ENCODE measurements at places on chromosomes 7 and 10. TPM values are rescaled to one million over a fixed set of nuclear protein-coding genes. Genes with fewer than 3 reads are reported as not detected.

The EXOC4 gene
- 76.7 TPM for total RNA-seq

The ADRB1 gene
- 5.0 TPM for total RNA-seq

The CALML5 gene
- total RNA-seq, result not detected

The CHST15 gene
- 45.1 TPM for total RNA-seq

The SFRP5 gene
- 24.6 TPM for total RNA-seq

The DOCK4 gene
- total RNA-seq, result 14.1 TPM

The THSD7A gene
- 6.1 TPM for total RNA-seq

The SYT15B gene
- 0.27 TPM for total RNA-seq

DNA sequence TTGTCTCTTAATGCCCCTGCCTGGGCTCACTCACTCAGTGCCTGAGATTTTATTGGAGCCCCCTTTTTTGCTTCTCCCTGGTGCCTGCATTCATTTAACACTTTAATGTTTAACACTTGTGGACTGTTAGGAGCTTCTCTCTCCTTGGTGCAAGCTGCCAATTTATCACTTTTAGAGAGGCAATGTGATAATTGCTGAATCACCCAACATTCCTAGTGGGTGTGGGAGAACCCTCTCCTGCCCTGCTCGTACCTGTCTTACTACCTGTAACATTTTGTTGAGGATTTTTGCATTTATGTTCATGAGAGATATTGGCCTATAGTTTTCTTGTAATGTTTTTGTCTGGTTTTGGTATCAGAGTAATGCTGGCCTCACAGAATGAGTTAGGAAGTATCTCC lies 13.2 kb downstream of the STAM start:
- no peak for DNase-seq

DNA sequence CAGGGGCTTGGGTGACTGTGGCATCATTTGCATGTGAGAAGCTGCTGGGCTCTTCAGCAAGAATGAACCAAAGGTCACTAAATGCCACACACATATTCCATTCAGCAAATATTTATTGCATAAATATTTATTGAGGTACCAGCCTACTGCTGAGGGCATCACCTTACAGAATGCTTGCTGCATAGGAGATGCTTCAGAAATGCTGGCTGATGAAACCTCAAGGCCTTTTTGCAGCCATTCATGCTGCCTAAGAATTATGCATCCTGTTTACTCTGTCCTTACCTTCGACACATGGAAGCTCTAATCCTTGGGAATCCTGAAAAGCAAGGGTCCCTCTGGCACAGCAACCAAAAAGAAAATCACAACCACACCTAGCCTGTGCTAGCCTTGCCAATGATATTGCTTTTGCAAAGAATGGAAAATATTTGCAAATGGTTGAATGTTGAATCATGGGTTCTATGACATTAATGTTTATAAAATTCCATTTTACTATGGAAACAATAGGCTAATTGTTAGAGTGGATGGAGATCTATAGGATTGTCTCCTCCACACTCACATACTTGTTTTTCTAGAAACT lies 79.6 kb downstream of the PCGF5 start:
- no peak for DNase-seq

DNA sequence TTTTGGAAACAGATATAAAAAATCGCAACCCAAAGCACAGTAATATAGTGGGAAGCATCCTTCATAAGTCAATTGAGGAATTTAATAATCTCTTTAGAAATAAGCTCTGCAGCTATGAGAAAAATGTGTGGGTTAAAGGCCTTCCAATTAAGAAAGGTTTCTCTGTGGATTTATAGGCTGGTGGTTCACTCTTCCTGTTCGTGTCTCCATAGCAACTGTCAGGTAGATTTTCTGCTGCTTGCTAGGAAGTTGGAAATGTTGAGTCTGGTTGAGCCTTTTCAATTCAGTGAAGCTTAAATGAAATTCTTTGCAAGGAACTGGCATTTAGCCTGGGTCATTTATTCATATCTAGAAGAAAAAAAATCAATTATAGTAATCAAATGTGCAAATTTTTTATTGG lies 652.8 kb upstream of the CELF2 start:
- no peak for DNase-seq

DNA sequence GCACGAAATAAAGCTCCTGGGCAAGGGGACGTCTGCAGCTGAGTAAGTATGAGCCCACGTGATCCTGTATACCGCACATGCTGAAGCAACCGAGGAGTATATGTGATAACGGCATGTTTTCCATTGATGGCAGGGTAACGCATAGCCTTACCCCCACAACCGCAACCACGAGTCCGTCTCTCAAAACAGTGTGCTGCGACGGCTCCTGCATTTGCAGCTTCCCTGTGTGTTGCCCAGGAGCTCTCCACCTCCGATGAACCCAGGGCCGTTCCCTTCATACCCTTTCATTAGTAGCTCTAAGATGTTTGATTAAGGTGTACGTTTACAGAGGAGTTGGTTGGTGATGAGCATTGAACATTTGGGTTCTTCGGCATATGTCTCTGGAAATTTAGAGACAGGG lies 69.3 kb downstream of the MGMT start:
- DNase-seq, result no peak

DNA sequence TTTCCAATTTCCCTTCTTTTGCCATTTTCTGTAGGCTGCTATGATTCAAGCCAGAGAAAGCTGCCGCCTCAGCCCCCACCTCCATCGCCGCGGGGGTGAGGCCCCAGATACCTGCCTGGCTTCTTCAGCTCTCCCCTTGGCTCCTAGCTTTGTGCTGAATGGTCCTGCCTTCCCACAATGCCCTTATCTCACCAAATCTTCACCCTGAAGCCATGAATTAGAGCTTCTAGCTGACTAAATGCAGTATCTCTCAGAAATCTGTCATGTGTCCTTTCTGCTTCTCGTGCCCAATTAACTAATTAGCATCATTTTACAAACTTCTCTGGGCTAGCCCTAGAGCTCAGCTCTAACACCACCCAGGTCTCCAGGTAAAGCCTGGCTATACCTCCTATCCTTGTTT lies 32.2 kb upstream of the GPNMB start:
- no peak for DNase-seq

DNA sequence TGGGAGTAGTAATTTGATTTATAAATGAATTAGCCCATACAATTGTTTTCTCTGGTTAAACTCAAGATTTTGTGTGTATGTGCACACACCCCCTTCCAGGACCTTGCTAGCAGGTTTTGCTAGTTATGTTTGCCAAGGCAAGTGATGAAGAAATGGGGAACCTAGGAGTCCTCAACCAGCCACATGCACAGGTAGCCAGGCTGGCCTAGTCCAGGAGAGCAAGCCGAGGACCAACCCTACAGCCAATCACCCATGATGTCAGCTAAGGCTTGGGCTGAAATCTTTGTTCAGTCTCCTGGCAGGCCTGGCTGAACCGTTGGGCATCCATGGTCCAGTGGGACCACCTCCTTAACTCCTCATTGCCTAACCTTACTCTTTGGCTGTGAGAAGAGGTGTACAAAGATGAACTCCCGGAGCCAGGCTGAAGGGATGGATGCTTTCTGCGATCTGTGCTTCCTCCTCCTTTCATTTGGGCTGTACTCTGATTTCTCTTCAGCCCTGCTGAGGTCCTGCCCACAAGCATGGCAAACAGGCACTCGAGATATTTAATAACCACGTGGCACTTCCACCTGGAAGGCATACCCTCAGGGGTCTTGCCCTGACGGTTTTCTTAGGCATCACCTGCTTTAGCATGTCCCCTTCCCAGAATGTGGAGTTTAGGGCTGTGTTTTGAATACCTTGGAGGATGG lies 22.1 kb downstream of the HNRNPA2B1 start:
- no peak for DNase-seq

GRCh38 chr7:34130558-34131295 lies 225.4 kb downstream of the BMPER start:
- no peak for DNase-seq

GRCh38 chr7:116807011-116807560 lies 55.3 kb upstream of the CAPZA2 start:
- no peak for DNase-seq

- DNase-seq, result peak; percentile 91
Observed at GRCh38 chr10:30029872-30030256, 29.5 kb downstream of the JCAD start.

DNA sequence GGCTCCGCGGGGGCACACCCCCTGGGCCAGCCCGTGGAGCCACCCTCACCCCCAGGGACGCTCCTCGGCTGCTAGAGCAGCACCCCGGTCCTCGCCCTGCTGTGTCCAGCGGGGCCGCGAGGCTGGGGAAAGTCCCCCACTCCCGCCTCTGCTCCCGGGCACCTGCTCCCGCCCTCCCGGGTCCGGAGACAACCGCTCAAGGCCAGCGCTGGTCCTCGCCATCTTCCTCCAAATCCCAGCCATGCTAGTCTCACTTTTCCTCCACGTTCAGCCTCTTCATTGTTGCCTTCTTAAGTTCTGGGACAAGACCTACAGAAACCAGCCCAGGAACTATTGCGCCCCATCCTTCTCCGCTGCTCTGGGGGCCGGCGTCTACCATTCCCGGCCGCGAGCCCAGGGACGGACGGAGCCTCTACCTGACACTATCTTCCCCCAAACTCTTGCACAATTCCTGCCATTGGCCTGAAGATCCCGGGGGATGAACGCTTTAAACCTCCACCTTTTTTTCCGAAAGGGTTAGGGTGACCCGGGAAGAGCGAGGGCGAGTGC lies 4.8 kb upstream of the KCP start:
- DNase-seq, result peak; percentile 47

- DNase-seq, result peak; percentile 40
Observed at GRCh38 chr10:79038841-79039201, 29.9 kb upstream of the ZMIZ1 start.

DNA sequence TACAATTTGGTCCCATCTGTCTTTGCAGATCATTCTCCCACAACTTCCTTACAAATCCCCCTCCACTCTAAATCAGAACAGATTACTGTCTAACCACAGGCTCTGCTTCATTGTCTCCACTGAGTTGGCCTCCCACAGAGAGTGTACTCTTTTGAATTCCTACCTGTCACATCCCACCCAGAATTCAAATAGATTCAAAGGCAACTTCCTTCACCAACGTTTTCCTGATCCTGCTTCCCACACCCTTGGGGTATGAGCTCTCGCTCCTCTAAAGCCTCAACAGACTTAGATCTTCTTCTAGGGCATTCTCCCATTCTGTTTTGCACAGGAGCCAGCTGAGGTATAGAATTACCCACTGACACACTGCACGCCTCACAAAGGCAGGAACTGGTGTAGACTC lies 197.8 kb upstream of the CDCA7L start:
- no peak for DNase-seq

- no peak for DNase-seq
Observed at GRCh38 chr10:86356296-86356695, 10.3 kb downstream of the GRID1 start.

GRCh38 chr7:21269021-21269420 lies 158.9 kb upstream of the SP4 start:
- no peak for DNase-seq

GRCh38 chr7:75055830-75056772 lies 17.5 kb downstream of the RCC1L start:
- peak; percentile 84 for DNase-seq

DNA sequence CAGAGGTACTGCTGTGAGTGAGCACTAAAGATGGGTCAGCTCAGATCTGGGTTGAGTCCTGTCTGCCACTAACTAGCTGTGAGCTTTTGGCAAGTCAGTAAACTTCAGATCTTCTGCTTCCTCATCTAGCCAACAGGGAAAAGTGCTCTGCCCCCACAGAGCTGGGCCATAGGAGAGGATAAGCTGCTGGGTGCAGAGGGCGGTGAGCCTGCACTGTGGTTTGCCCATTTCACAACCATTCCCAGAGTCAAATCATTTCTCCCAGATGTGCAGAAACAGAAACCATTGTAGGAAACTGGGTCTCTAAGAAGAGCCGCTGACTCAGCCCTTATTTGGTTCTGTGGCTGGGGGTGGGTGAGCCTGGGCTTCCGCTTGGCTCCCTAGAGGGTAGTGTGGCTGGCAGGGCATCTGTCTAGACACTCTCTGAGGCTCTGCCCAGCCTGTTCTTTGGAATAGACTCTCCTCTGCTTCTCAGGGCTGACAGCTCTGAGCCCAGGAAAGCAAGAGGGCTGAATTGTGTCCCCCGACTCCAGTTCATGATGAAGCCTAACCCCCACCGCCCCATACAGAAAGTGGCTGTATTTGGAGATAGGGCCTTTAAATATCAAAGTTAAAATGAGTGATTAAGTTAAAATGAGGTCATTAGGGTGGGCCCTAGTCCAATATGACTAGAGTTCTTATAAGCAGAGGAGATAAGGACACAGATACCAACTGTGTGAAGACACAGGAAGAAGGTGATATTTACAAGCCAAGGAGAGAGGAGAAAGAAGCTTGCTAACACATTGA lies 29.5 kb upstream of the ARHGAP22 start:
- DNase-seq, result peak; percentile 74

DNA sequence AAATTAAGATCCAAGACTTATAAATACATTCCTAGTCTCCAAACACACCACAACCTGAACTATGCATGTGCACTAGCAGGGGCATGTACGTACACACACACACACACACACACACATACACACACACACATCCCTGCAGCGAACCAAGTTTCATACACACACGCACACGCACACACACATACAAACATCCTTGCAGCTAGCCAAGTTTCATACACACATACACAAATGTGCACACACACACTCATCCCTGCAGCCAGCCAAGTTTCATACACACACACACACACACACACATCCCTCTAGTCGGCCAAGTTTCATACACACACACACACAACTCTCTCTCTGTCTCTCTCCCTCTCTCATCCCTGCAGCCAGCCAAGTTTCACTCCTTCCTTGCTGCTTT lies 82.7 kb upstream of the WIPF3 start:
- DNase-seq, result no peak

GRCh38 chr7:151451626-151452571 lies 12.0 kb upstream of the CRYGN start:
- peak; percentile 61 for DNase-seq

DNA sequence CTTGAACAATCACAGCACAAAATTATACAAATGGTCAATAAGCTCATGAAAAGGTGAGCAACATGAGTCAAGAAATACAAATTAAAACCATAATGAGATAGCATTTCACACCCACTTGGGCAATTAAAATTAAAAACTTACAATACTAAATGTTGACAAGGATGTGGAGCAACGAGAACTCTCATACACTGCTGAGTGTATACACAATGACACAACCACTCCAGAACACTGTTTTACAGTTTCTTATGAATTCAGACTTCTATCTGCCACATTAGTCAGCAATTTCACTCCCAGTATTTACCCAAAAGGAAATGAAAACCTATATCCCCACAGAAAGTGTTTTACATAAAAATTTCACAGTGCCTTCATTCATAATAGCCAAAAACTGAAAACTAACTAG lies 31.1 kb downstream of the GDI2 start:
- no peak for DNase-seq

DNA sequence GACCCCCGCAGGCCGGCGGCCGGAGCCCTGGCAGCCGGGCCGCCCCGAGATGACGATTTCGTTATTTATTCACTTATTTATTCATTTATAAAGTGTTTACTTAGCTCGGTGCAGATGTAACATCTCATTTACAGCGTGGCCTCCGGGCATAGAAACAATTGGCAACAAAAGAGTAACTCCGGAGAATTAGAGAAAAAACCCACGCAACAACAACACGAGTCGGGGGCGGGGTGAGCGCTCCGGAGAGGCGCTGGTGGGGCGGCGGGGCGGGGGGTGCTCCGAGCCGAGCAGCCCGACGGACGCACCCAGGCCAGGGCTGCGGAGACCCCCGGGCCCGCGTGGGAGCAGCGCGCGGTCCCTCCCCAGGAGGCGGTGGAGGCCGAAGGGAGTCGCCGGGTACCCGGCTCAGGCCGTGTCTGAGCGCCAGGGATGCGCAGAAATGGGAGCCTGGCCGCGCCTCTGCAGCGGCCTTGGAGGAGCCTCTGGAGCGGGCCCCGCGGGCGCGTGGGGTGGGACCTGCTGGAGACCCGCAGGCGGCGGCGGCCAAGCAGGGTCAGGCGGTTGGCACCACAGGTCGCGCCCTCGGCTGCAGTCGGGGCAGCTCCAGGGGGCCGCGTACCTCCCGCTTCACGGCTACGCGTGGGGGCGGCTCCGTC lies 14.3 kb downstream of the UNCX start:
- DNase-seq, result no peak

Data from sigmoid colon (tissue), 7 donors.